ENCODE measurements at places on chromosomes 7 and 10.

GRCh38 chr7:107312418-107312817 lies 143.6 kb downstream of the HBP1 start:
- no peak for DNase-seq

DNA sequence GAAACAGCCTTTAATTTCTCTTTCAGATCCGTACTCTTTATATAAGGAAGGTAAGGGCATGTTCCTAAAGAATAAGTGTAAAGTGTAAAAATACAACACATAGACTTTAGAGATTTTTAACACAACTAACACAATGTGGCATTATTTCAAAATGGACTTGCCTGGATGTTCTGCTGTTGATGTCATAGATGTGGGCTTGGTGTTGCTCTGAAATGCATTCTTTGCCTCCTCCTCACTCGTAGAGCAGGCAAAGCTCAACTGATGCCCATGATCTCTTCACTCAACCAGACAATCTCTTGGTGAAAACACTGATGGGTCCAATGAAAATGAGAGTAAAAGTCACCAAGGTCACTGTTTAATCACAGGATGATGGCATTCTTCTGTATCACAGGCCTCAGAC lies 174.2 kb upstream of the TCERG1L start:
- no peak for DNase-seq

DNA sequence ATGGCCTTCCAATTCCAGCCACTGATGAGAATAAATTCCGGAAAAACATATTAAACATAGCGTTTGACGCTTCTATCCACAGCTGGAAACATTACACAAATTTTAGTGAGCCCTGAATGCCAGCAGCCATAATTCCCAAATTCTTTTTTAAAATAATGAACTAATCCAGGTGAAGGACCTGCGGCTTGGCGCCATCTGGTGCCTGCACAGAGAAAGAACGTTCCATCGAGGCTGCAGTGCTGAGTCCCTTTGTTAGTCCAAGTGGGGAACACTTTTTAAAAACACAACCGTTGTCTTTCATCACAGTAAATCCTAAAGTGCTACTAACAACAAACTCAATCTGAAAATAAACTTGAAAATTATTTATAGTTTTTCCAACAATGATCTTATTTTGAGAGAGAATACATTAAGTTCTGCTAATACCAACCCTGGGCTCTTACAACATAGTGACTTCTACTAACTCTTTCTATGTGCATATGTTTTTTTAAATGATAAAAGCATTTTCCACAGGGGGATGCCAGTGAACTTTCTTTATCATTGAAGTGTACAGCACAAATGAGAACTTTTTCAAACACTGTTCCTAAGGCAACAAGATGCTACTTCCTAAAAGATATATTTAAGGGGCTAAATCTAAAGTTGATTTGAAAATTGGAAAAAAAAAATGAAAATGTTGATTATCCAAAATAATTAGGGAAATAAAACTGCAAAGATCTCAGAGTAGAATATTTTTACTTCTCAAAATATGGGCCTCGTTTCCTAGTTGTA lies 166.9 kb upstream of the RNF32 start:
- DNase-seq: peak; percentile 67

DNA sequence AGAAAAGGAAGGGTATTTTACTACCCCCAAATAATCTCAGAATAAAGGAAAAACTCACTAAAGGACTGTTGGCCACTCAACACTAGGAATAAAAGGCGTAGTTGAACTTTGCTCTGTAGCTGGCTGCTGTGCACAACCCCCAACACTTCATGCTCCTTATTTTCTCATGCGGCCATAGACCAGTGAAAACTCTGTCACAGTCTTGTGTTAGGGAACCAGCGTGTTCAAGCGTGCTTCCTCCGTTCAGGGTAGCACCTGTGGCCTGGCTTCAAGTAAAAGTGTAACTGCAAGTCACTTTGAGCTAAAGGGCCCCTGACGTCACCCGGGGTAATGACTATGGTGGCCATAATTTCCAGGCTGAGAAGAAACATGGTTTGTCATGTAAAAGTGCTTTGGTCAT lies 27.0 kb downstream of the BLNK start:
- no peak for DNase-seq

- no peak for DNase-seq
Observed at GRCh38 chr7:27971171-27971812, 209.3 kb downstream of the JAZF1 start.

DNA sequence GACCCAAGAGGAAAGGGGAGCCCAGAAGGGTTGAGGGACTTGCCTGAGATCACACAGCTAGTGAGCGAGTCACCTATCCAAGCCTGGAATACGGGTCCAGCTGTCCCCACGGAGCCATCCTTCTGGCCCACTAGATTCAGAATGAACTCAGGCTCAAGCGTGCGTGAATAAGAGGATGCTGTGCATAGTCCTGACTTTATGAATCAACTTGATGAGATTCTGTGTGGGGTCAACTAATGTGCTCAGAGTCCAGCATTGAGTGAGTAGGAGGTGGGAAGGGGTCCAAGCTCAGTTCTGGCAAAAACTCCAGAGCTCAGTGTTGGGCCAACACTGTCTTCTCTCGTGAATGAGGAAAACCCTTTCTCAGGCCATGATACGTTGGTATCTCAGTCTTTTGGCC lies 41.4 kb downstream of the CAMK1D start:
- no peak for DNase-seq

- DNase-seq: no peak
Observed at GRCh38 chr10:10911471-10911921, 106.2 kb upstream of the CELF2 start.

DNA sequence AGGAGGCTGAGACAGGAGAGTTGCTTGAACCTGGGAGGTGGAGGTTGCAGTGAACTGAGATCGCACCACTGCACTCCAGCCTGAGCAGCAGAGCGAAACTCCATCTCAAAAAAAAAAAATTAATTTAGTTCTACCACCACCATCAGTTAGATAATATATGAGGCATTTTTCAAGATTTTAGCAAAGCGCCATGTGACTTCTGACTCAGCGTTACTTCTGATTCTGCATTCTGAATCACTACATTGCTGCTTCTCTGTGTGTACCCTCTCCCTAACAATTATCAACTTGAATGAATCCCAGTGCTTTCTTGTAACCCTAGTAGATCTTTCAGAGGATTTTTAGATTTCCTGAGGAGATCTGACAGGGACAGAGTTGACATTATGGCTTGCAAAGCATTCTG lies 176.8 kb upstream of the SORCS1 start:
- DNase-seq: no peak

DNA sequence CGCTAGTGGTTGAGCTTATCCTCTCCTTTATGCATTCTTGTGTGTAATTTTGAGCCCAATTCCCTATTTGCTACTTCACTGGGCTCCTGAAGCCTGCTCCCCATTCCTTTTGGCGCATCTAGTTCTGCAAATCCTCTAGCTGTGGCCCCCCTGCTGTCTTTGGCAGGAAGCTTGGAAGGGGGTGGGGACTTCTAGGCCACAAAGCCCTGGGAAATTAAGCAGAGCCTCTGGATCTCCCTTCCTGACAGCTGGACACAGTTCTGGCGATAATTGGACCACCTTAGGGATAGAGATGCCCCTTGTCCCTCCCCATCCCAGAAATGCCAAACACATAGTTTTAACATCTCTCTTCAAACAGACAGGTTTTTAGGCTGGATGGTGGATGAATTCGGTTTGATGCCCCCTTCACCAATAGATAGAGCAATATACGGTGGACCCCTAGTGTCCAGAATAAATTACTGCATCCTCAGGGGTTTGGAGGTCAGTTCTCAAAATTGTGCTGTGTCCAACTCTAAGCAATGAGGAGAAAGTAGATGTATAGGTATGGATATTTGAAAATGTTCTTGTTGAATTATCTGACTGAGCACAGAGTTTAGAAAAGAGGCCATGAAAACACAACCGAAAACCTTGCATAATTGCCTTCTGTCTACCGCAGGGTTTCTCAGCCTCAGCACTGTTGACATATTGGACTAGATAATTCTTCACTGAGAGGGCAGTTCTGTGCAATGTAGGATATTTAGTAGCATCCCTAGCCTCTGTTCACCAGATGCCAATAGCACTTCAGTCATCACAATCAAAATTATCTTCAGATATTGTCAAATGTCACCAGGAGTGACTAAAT lies 75.5 kb downstream of the PAPSS2 start:
- DNase-seq: no peak

DNA sequence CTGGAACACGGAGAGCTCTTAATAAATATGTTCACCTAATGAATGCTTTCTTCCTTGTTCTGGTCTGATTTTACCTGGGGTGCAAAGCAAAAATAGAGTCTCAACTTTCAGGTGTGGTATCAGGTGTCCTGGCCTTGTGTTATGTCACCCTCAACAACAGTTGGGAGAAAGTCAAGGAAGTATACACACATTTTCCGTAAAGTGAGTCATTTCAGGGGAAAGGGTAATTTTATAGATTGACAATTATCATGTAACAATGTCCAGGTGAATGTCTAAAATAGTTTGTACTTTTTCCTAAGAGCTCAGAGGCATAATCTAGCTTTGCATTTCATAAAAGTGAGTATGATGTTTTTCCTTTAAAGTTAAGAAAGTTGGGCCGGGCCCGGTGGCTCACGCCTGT lies 287.4 kb downstream of the SKIDA1 start:
- DNase-seq: no peak

DNA sequence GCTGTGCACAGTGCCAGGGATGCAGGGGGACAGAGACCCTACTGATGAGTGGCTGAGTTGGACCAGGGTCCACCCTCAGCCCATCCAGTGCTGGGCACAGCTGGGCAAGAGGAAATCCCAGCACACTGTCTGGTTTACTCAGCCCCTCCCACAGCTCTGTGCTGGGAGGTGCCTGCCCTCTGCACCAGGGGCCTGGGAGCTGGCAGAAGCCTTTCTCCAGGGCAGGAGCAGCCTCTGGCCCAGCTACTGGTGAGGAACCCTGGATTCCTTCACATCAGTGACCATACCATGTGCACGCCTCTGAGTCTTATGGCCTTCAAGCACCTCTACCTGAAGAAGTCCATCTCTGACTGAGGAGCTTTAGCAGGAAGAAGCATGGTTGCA lies 25.9 kb upstream of the C10orf71 start:
- no peak for DNase-seq

- DNase-seq: no peak
Observed at GRCh38 chr10:124142960-124143359, 49.6 kb upstream of the CHST15 start.

DNA sequence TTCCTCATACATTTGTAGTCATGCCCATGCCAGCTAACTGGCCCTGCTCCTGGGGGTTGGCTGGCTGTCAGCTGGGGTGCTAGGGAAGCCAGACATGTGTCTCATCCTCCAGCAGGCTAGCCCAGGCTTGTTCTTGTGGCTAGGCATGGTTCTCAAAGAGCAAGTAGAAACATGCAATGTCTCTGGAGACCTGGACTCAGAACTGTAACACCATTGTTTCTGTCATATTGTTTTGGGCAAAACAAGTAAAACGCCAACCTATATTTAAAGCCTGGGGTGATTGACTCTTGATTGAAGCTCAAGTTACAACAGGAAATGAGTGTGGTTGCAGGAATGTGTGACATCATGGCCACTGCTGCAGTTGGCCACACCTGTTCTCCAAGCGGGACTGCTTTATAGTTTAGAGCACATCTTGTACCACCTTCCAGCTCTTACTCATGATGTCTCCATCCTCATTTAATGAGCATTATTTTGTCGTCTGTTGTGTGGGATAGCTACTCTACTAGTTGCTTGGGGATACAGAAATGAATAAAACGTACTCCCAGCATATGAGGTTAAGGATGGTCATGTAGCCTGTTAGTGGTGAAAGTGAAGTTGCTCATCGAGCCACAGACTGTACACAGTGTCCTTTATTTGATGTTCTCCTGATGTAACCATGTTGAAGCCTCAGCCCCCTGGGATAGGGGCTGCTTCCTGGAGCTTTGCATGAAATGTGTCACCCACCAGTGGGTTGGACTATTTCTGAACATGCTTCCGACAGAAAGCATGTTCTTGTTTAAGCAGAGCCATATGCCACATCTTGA lies 168.4 kb downstream of the SORCS3 start:
- no peak for DNase-seq

DNA sequence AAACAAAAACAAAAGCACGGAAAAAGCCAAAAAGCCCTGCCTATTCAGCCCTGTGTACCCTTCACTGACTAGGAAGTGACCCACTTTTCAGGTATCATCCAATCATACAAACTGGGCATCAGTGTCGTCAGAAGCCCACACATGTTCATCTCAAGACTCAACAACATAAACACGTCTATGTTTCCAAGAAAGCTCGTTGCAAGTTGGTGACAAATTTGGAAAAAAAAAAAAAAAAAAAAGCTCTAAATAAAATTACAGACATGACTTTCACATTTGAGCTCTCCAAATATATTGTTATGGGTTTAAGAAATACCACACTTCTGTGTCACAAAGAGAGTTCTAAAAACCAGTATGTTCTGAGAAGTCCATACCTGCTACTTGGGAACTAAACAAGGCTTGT lies 204.7 kb upstream of the KLF14 start:
- DNase-seq: peak; percentile 73

DNA sequence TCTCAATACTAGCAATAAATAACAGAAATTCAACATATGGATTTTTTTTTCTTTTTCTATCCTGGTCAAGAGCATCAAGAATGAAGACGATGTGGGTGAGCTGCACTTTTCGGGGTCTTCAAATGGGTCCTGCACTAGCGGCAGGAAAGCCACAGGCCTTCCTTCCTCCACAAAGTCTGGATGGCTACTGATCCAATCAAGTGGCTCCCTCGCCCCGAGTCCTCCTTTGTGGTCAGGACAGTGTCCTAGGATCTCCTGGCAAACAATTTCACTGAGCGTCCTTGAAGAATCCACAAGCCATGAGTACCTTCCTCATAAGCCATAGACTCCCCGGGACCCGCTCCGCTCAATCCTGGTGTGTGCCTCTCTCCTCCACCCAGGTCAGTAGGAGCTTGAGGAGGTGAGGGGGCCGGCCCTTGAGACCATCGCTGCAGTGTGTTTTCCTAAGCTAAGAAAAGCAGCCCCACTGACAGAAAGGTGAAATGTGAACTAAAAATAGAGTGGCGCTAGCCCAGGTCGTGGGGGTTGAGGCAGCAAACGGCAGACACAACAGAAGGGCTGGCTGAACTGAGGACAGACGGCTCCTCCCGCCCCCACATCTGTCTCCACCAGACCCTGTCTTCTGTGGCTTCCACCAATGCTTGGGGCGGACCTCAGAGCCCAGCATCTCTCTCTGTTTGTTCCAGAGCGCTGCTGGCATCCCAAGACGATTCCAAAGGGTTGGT lies 202.3 kb downstream of the HERPUD2 start:
- DNase-seq: no peak

- no peak for DNase-seq
Observed at GRCh38 chr7:153399554-153399940, 640.0 kb downstream of the ACTR3B start.

- no peak for DNase-seq
Observed at GRCh38 chr10:76281659-76282058, 850.2 kb downstream of the LRMDA start.

DNA sequence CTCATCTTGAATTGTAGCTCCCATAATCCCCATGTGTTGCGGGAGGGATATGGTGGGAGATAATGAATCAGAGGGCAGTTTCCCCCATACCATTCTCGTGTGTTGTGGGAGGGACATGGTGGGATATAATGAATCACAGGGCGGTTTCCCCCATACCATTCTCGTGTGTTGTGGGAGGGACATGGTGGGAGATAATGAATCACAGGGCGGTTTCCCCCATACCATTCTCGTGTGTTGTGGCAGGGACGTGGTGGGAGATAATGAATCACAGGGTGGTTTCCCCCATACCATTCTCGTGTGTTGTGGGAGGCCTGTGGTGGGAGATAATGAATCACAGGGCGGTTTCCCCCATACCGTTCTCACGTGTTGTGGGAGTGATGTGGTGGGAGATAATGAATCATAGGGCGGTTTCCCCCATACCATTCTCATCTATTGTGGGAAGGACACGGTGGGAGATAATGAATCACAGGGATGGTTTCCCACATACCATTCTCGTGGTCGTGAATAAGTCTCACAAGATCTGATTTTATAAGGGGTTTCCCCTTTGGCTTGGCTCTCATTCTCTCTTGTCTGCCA lies 271.0 kb downstream of the MAD1L1 start:
- peak; percentile 80 for DNase-seq
